IPS DF 6.9 (cell line): ENCODE measurements at places on chromosomes 7 and 10.

DNA sequence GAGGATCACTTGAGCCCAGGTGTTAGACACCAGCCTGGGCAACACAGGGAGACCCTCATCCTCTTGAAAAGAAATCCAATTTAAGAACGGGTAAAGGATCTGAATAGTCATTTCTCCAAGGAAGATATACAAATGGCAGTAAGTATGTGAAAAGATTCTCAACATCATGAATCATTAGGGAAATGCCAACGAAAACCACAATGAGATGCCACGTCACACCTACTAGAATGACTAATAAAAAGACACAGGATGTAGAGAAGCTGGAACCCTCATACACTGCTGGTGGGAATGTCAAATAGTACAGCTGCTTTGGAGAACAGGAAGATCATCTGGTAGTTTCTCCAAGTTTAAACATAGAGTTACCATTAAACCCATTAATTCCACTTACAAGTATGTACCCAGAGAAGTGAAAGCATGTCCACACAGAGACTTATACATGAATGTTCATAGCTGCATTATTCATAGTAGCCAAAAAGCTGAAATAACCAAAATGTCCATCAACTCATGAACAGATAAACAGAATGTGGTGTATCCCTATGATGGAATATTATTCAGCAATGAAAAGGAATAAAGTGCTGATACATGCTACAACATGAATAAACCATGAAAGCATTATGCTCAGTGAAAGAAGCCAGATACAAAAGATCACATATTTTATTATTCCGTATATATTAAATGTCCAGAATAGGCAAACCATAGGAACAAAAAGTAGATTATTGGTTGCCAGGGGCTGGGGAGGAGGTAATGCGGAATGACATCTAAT lies 13.1 kb upstream of the ZMIZ2 start:
- DNase-seq, result no peak

- no peak for DNase-seq
Measured at GRCh38 chr10:25023278-25023677, 6.9 kb downstream of the THNSL1 start.

DNA sequence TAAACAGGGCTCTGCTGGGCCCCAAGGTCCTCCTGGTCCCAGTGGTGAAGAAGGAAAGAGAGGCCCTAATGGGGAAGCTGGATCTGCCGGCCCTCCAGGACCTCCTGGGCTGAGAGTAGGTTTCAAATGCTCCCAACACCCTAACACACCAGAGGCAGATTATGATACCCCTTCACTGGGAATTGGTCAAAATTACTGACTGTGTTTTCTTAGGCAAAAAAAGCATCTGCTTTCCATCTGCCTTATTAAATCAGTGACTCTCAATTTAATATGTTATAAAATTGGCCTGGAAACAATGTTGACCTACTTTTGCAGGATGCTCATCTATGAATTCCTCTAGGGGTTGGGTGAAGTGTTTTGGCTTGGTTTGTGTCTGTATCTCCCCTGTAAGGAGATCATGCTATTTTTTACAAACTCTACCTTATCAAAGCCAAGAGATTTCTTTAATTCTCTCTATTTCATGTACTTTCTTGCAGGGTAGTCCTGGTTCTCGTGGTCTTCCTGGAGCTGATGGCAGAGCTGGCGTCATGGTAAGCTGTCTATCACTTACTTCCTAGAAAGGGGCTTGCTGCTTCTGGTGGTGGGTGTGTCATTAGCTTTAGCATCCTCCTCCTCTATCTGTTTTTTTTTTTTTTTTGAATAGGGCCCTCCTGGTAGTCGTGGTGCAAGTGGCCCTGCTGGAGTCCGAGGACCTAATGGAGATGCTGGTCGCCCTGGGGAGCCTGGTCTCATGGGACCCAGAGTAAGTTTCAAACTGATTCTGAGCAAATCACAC lies 15.9 kb downstream of the COL1A2 start:
- no peak for DNase-seq

DNA sequence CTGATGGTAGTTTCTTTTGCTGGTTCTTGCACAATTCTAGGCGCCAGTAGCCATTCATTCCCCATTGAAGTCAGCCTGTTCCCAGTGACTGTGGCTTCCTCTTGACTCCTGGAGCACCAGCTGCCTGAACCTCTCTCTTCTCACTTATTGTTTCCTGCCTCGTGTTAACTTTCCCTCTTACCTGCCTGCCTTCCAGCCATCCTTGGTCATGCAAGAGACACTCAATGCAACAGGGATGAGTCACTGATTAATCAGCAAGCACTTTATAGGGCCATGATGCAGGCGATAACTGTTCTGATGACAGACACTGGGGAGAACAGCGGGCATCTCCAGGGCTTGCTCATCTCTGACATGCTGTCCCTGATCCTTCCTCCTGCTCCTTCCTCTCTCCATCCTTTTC lies 122.0 kb downstream of the PLCE1 start:
- no peak for DNase-seq

DNA sequence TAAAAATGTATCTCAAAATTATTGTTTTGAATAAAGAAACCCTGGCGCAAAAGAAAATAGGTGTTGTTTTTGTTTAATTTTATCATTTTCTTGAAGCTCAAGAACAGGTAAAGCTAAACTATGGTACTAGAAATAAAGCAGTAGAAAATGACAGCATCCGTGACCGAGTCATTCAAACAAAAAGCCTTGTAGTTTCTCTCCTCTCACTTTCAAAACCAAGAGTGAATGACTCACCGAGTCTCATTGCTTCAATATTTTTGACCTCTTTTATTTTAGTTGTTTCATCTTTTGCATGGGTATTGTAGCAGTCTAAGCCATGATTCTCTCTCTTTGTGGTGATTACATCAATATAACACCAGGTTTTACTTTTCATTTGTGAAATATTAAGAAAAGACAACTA lies 396.5 kb downstream of the POM121L12 start:
- no peak for DNase-seq

DNA sequence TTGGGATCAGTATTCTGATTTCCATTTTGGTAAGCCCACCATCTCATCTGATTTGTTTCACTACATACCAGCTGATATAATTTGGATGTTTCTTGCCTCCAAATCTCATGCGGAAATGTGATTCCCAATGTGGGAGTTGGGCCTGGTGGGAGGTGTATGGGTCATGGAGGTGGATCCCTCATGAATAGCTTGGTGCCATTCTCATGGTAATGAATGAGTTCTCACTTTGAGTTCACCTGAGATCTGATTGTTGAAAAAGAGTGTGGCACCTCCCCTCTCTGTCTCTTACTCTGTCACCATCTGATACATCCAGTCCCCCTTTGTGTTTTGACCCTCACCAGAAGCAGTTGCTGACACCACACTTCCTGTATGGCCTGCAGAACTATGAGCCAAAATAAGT lies 347.3 kb downstream of the ARL4A start:
- no peak for DNase-seq

DNA sequence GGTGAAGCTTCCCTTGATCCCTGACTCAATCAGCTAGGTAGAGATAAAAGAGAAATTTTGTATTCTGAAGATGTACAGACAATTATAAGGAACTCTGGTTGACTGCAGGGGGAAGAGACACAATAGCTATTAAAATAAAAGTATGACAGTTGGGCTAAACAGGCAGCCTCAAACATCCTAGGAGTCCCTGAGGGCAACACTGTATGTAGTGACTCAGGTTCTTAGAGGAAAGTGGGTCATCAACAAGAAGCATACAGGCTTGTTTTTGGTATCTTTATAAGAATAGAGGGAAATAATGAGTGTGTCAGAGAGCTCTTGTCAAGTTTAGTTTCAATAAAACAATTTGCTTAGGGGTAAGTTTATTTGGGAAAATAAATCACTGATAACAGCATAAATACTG lies 150.3 kb downstream of the AUTS2 start:
- DNase-seq, result no peak

DNA sequence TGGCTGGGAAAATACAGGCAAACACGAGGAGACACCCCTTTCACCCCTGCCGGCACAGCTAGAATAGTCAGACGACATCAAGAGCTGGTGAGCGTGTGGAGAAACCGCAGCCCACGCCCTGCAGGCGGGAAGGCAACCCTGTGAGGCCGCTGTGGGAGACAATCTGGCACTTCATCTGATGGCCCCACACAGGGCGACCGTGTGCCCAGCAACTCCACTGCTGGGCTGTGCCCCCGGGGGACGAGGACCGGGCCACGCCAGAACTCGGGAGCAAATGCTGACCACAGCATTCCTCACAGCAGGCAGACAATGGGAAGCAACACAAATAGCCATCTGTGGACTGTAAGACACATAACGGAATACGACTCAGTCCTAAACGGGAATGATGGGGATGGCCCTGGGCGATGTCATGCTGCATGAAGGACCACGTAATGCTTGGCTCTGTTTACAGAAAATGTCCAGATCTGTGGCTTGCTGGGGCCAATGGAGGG lies 58.9 kb downstream of the CFAP46 start:
- no peak for DNase-seq

DNA sequence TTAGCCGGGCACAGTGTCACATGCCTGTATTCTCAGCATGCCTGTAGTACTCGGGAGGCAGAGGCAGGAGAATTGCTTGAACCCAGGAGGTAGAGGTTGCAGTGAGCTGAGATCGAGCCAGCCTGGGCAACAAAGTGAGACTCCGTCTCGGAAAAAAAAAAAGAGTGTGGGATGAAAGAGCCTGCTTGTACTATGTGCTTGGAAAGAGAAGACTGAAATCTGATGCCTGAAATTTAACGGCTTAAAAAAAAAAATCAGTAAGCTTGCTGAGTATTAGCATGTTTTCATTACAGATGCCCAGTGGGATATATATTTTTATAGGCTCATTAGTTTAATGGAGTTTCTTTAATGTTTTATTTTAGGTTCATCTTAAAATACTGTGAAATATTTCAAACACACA lies 4.2 kb downstream of the NT5C2 start:
- no peak for DNase-seq

DNA sequence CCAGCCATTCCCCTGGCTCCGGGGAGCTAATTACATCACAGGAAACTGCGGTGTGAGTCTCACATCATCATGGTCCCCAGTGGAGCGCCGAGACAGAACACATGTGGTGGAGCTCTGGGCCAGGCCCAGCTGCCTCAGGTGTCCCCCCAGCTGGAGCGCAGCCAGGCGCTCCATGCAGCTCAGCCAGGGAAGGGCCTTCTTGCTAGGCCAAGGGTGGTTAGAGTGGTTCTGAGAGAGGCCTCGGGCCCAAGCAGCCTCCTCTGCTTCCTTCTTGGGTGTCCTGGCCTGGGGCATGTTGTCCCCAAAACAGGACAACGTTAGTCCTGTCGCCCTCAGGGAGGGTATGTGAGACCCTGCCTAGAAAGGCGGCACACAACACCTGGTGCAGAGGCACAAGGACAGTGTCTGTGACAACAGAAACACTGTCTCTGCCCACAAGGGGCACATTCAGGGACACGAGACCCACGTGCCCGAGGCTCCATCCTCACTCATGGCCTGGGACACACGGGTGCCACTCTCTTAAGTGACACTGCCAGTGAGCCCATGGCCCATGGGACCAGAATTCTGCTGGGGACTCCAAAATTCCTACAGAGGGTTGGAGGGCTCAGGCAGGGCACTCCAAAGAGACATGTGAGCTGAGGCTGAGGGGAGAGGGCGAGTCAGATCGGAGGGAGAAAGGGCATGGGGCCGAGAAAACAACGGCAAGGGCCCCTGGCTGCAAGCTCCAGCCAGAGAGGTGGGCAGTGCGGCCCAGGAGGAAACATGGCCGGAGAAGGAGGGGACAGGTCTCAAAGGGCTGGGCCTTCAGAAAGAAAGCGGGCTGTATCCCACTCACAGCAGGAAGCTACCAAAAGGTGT lies 37.0 kb upstream of the RET start:
- DNase-seq, result no peak

DNA sequence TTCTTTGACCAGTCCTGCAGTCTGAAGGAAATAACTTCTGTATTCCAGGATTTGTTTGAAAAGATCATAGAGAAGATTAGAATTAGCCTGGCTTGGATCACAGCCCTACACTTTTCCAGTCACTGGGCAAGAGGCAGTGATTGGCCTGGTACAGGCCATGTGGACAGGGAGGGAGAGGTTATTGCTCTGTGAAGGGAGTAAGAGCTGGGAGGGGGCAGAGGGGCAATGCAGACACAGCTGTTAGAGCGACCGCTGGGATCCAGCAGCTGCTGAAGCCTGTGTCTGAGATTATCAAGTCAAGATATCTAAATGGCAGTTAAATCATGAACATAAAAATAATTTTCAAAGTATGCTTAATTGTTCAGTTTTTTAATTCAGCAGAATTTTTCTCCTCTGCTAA lies 257.3 kb downstream of the SDK1 start:
- no peak for DNase-seq

GRCh38 chr7:150403376-150404171 lies 24.4 kb downstream of the ZNF775 start:
- DNase-seq, result no peak

GRCh38 chr7:156062286-156062685 lies 250.0 kb upstream of the SHH start:
- no peak for DNase-seq

DNA sequence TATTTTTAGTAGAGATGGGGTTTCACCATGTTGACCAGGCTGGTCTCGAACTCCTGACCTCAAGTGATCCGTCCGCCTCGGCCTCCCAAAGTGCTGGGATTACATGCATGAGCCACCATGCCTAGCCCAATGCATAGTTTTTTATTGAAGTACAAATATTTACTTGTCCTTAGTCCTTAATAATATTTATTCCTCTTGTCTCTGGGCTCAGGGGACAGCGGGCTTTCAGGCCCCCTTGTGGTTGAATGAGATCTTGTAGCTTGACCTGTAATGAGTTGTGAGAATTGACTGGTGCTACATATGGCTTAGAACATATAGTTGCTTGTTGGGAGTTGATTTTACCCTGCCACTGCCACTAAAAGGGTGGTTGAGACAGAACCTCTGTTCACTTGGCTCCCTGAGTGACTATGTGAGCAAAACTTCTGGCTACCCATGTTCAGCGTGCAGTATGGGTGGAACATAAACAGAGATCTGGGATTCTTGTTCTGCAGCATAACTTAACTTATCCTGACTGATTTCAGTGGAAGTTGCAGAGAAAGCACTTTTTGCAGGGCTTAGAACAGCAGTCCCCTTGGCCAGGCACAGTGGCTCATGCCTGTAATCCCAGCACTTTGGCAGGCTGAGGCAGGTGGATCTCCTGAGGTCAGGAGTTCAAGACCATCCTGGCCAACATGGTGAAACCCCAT lies 14.9 kb downstream of the CCL26 start:
- no peak for DNase-seq

GRCh38 chr7:1894313-1894900 lies 224.3 kb downstream of the ELFN1 start:
- no peak for DNase-seq
